ENCODE measurements at places on chromosomes 7 and 10. TPM values are rescaled to one million over a fixed set of nuclear protein-coding genes. Genes with fewer than 3 reads are reported as not detected.

- no peak for DNase-seq
Observed at GRCh38 chr10:130871406-130871805, 440.1 kb downstream of the TCERG1L start.

DNA sequence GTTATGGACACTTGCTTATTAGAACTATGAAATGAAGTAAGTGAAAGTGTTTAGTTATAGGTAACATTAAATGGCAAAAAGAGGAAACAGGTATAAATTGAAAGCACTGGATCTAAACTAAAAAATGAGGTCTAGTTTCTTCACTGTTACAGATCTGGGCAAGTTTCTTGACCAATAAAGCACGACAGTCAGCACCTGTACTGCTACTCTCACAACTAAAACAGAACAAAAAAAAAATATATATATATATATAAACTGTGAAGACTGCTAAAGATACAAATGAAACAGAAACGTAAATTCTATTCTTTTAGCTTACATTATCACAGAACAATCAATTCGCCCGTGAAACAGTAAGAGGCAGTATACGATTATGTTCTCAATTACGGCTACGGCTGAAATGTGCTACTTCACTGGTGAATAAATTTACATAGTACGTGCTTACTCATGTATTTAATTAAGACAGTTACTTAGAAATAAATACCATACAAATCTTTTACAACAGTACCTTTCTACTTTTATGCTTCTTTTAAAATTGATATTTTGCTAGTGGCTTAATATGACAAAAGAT lies 4.2 kb downstream of the AHR start:
- no peak for DNase-seq

DNA sequence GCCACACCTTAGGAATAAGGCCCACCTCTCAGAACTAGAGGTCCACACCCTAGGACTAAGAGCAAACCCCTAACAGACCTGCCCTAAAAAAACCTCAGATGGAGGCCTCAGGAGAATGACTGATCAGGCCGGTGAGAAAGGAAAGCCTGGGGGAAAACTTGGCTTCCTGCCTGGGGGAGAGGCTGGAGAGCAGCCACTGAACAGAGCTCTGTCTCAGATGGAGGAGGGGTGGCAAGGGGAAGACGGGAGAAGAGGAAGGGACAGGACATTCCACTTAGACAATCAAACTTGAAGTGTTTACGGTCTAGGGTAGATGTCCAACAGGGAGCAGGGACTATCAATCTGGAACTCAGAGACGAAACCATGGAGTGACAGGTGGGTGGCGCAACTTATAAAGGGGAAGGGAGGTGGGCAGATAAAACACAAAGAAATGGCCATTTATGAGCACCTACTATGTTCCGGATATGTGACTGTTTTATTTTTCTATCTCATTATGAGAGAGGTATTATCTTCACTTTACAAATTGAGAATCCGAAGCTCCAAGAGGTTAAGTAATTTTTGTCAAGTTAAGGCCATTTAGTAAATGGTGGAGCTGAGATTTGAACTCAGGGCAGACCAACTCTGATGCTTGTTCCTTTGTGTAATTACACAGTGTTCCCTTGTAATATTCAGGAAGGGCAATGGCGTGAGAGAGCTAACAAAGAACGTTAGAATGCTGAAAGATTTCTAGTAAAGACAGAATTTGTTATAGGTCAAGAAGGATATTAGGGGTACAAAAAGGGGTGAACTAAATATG lies 82.6 kb downstream of the DNMBP start:
- DNase-seq: no peak

DNA sequence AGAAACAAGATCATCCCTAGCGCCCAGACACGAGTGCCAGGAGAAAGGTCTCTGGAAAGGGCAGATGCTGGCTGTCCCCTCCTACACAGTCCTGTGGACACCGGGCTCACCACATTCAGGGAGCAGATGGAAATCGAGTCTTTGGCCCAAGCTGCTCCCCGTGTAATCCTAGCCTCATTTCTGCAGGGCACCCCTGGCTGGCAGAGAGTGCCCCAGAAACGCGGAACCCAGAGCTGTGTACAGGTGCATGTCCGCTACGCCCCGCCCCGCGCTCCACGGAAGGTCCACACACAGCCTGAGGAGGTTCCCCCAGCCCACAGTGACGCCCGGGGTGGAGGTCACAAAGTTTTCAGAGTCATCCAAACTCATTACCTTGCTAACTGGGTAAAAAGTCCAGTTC lies 202.8 kb downstream of the MAD1L1 start:
- DNase-seq: no peak

DNA sequence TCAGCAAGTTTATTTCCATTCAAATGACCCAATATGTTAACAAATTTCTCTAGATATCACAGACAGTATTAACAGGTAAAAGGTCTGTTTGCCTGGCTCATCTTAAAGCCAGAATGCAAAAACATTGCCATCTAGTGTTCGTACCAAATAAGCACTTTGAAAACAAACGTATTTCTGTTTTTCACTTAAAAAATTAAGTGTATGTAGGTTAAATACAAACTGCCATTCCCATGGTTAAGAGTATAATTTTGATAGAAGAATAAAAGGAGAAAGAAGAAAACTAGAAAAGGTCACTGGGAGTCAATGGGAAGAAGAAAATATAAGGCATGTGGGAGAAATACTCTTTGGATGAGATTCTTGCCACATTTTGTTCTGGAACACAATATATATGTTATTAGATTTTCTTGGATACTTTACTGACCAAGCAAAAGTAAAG lies 51.0 kb downstream of the ORC5 start:
- no peak for DNase-seq

GRCh38 chr10:52187521-52188258 lies 126.4 kb upstream of the DKK1 start:
- DNase-seq: no peak

GRCh38 chr10:22049635-22050034 lies 46.1 kb upstream of the DNAJC1 start:
- no peak for DNase-seq

DNA sequence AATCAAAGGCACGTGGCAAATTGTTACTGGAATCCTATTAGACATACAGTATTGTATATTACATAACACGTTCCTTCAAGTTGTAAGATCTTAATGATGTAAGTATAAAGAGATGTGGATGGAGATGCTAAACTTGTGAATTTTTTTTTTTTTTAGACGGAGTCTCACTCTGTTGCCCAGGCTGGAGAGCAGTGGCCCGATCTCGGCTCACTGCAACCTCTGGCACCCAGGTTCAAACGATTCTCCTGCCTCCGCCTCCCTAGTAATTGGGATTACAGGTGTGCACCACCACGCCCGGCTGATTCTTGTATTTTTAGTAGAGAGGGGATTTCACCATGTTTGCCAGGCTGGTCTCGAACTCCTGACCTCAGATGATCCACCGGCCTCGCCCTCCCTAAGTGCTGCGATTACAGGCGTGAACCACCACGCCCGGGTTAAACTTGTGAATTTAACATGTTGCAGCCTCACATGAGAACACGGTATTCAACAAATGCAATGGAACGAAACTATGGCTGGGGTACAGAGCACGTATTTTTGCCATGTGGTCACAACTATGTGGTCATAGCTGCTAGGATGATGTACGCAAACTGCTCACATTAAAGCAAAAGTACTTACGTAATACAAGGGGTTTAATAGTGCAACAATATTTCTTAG lies 818 bp upstream of the SUPV3L1 start:
- DNase-seq: no peak

- no peak for DNase-seq
Observed at GRCh38 chr10:124983321-124983720, 41.4 kb downstream of the ZRANB1 start.

DNA sequence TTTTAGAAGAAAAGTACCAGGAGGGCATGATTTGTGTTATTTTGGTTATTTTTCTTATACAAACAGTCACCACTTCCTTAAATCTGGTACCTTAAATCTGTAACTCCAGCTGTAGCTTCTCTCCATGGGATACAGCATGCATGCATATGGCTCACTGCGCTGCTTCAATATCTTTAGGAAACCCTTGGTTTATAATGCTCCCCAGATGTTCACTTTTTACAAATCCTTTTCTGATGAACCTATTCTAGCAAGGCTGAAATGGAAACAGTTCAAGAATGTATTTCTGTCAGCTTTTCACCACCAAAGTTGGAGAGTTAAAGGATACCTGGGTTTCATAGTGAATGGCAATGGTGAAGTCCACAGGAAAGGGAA lies 50.9 kb downstream of the LAMB4 start:
- DNase-seq: no peak

DNA sequence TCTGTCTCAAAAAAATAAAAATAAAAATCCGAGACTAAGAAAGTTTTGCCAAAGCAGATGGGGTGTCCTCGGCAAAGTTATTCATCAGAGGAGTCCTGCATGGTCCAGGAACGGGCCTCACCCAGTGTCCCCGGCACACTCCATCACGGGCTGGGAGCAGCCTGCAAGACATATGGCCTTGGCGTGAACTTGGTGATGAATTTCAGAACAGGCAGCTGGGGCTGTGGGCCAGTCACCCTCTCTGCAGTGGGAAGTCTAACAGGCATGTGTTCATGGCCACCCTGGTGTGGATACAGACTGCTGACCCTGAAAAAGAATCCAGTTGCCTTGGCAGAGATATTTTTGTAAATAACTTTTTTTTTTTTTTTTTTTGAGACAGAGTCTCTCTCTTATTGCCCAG lies 34.7 kb downstream of the NPTX2 start:
- no peak for DNase-seq

- DNase-seq: no peak
Observed at GRCh38 chr7:36175886-36176285, 22.8 kb downstream of the EEPD1 start.

DNA sequence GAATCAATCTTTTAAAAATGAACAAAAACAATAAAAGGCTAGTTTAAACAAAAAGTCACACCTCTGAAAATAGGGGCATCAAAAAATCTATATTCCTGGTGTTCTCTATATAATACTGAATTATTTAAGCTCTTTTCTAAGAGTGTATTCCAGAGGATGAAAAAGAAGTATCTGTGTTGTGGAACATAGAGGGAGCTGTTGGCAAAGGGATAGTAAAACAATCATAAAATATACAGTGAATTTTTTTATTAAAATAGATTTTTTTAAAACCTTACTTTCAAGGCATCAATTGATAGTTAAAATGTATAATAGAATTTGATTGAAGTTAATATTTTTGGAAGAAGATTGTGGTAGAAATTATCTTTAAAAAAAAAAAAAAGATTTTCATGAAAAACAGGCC lies 1409.1 kb upstream of the CELF2 start:
- no peak for DNase-seq

The C10orf67 gene
- 0.10 TPM for polyA plus RNA-seq

The OR2A7 gene
- polyA plus RNA-seq: 0.53 TPM

The TAS2R41 gene
- not detected for polyA plus RNA-seq

The PIK3CG gene
- polyA plus RNA-seq: not detected

The CTTNBP2 gene
- 0.37 TPM for polyA plus RNA-seq

The HTR7 gene
- polyA plus RNA-seq: 0.17 TPM
